ENCODE measurements at places on chromosomes 11 and 22.

GRCh38 chr11:65380460-65381119 lies 1.9 kb downstream of the SLC25A45 start:
- no peak for DNase-seq

GRCh38 chr11:127339376-127339775 lies 338.8 kb upstream of the KIRREL3 start:
- DNase-seq: no peak

DNA sequence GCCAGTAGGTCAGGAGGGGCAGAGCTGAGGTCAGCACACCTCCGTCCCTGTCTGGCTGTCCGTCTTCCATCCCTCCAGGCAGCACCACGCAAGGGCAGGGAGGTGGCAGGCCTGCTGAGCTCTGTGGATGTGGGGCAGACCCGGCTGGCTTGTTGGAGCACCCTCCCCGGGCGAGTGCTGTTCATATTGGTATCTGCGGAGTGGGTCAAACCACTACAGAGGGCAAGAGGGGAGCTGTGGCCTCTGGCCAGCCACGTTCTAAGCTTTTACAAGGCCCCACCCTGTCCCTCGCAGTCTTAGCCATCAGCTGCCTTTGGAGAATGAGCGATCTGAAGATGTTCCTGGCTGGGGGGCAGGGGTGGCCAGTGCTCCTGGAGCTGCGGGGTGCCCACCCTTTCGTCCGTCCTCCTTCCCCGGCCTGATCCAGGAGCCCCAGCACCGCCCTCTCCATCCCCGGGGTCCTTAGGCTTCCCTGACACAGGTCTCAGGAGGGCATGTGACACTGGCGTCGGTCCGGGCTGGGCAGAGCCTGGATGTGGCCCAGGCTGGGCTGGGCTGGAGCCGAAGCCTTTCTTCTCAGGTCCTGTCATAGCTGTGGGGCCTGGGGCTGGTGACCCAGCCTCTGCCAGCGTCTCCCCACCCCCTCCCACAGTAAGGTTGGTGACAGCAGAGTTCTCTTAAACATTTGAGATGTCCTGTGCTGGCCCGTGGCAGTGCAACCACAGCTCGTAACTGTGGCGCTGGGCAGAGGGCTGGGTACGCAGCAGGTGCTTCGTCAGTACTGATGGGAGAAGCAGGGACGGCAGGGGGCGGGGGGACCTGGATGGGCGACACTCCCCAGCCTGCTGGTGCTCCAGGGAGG lies 31.7 kb upstream of the GRAMD4 start:
- DNase-seq: no peak

- no peak for DNase-seq
Measured at GRCh38 chr11:113161711-113162591, 152.4 kb upstream of the TTC12 start.

DNA sequence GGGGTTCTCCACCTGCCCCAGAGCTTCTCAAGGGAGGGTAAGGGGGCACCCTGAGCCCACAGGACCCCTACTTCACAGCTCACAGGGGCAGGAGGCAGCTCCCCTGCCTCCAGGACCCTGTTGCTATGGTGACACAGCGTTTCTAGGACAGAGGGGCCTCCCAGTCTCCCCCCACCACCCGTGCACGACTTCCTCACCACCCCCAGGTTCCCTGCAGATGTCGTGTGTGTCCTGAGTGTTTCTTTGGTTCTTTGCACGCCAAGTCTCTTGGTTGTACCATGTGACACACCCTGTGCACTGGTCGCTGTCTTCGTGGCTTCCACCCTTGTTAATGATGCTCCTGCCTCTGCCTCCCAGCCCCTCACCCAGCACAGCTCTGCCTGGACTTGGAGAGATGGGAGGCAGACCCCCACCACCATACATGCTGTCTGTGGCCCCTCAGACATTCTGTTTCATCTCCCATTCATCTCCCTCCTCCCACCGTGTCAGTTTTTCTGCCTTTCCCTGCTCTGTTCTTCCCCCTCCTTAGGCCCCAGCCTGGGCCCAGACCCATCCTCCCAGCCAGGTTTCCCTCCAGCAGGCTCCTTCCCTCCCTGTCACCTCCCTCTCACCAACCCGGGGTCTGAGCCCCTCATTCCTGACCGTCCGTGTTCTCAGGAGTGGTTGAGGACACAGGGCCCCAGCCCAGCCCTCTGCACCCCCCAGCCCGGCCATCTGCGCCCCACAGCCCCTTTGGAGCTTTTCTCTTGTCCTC lies 24.5 kb upstream of the RAB1B start:
- DNase-seq: no peak

GRCh38 chr22:43205748-43206508 lies 19.0 kb upstream of the TTLL12 start:
- no peak for DNase-seq

DNA sequence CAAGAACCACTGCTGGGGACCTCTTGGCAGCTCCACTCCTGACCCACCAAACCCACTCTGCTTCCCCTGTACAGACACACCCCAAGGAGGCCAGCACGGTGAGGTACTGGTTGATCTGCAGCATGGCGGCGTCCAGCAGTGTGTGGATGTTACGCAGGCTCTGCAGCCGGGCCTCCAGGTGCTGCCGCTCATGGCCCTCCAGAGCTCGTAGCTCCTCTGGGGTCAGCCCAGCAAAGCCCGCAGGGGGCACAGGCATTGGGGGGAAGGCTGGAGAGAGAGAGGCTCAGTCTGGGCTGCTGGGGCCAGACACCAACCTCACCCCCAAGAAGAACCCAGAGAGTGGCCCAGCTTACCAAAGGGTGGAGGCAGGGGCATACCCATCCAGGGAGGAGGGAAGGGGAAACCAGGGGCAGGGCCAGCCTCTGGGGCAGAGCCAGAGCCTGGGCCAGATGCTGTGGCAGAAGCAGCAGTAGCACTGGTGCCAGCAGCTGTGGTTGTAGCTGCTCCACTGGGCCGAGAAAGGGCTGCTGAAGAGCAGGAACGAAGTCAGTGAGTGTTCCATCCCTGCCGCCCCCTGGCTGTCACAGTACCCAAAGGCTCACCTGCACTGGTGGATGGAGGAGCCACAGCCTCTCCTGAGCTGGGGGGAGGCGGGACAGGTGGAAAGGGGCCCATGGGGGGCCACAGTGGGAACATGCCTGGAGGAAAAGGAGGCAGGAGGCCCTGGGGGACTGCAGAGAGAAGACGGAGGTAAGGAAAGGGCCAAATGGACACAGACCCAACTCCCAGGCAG lies 4.5 kb downstream of the SYVN1 start:
- no peak for DNase-seq

- no peak for DNase-seq
Measured at GRCh38 chr11:65952052-65952521, 6.8 kb downstream of the TSGA10IP start.

DNA sequence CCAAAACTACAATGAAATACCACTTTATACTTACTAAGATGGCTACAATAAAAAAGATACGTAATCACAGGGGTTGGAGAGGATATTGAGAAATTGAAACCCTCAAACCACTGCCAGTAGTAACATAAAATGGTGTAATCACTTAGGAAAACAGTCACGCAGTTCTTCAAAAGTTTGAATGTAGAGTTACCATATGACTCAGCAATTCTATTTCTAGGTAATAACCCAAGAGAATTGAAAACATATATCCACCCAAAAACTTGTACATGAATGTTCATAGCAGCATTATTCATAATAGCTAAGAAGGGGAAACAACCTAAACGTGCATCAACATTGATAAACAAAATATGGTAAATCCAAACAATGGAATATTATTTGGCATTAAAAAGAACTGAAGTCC lies 24.4 kb upstream of the PSMA1 start:
- DNase-seq: no peak

DNA sequence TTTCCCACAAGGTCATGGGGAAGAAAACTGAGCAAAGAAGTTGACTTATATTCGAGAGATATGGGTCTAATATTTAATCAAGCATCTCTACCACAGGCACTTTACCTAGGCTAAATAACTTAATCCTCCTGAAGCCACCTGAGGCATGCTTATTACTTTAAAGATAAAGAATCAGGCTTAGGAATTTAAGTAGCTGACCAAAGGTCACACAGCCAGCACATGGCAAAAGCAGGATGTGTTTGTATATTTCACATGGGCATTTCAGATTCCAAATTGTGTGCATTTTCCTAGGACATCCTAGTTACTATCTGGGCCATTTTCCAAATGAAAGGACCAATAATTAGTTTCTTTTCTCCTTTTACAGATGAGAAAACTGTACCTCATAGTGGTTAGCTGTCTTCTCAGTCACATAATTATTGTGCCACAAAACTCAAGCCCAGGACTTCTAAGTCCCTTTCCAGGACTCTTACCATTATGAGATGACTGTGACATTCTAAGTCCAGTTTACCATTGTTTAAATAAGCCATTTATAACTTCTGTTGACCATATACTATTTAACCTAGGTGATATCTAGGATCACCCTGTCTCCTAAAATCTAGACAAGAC lies 112.1 kb upstream of the ZC3H12C start:
- DNase-seq: no peak

DNA sequence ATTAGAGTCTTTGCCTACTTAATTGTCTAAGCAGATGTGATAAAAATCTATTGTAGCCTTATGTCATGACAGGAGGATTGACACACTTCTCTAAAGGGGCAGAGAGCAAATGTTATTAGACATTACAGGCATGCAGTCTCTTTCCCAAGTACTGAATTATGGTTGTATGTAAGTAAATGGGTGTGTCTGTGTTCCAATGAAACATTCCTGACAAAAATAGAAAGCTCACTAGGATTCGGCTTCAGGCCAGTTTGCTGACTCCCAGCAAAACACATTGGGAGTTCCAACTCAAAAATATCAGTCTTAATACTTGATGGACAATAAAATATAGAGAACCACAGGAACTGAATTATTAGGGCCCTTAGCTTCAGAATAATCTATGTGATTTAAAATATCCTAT lies 1480.4 kb downstream of the FAM181B start:
- DNase-seq: no peak

DNA sequence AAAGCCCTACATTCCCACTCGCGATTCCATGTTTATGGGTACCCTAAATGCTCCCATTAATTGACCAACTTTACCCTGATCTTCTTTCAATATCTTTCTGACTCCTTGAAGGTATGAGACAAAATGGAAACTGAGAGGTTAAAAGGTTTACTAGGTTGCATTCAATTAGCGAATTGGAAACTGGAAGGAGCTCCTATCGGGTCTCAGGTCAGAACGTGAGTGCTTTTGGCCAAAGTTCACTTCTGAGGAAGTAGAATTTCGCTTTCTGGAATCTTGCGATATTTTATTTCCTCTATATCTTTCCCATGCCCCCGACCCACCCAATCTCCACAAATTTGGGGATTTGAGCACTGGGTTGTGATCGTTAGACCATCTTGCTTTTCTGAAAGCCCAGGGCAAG lies 2.6 kb downstream of the EHF start:
- DNase-seq: no peak

GRCh38 chr22:38479096-38479837 lies 11.4 kb downstream of the KDELR3 start:
- DNase-seq: no peak

- DNase-seq: no peak
Measured at GRCh38 chr11:6390718-6391469, 620 bp downstream of the SMPD1 start.

DNA sequence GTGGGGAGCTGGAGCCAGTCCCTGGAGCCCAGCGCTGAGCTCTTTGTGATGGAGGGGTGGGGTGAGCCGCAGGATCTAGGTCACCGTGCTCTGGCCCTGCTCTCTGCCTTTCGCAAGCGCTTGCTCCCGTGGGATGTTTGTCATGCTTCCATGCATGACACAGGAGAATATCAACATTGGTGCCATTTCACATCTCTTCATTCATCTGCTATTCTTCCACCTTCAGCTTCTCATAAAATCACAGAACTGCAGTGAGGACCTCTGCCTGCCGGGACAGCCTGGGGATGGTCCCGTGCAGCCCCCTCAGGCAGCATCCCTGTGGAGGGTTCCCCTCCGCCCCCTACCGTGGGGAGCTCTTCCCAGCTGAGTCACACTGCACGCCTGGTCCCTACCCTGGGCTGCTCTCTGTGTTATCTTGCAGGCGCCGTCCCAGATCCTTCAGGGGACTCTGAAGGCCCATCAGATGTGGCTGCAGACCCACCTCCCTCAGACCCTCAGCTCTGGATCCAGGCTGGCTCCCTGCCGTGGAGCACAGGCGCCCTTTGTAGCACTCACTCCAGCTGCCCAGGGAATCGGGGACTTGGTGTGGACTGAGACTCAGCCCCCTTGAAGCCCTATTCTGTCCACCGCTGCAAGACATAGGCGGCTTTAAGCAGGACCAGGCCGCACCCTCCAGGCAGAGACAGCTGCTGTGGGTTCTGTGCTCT lies 5.1 kb upstream of the SEPTIN5 start:
- no peak for DNase-seq

DNA sequence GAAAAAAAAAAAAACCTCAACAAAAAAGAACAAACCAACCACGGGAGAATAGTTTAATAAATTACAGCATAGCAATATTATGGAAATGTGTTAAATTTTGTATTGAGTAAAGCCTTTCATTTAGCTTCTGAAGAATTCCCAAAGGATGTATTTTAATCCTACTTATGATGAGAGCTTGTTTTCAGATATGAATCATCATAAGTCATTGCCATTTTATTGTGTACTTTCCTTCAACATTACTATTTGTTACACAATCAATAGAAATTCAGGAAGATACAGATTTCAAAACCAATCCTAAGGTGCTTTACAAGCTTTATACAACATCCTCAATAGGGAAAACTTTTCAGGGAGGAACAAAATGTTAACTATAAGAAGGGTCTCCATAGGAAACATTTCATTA lies 200.6 kb upstream of the CTSC start:
- no peak for DNase-seq

- no peak for DNase-seq
Measured at GRCh38 chr22:19446603-19447329, 745 bp downstream of the C22orf39 start.
